Activated naive CD4-positive, alpha-beta T cell treated with Interleukin-2 at 50 U/mL for 16 hours (primary cell): ENCODE measurements at places on chromosomes 4 and X.

DNA sequence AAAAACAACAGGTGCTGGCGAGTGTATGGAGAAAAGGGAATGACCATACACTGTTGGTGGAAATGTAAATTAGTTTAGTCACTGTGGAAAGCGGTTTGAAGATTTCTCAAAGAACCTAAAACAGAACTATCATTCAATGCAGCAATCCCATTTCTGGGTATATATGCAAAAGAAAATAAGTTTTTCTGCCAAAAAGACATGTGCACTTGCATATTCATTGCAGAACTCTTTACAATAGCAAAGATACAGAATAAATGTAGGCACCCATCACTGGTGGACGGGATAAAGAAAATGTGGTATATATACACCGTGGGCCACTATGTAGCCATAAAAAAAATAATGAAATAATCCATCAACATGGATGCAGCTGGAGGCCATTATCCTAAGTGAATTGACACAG lies 105.1 kb upstream of the FSTL5 start:
- DNase-seq = no peak

DNA sequence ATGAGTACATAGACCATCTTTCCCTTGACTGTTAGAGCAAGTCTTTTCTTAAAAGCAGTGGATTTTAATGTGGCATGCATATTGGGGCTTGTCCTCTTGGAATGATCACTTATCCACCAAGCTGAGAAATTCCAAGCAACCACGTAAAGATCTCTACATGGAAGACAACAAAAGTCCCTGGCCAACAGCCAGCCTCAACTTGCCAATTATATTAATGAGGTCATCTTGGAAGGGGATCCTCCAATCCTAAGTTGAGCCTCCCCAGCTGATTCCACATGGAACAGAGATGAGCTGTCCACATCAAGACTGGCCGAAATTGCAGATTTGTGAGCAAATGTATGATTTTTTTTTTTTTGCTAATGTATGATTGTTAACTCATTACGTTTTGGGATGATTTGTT lies 20.6 kb upstream of the FTHL17 start:
- no peak for DNase-seq

- DNase-seq = no peak
Observed at GRCh38 chr4:7238300-7238960, 46.1 kb downstream of the SORCS2 start.

DNA sequence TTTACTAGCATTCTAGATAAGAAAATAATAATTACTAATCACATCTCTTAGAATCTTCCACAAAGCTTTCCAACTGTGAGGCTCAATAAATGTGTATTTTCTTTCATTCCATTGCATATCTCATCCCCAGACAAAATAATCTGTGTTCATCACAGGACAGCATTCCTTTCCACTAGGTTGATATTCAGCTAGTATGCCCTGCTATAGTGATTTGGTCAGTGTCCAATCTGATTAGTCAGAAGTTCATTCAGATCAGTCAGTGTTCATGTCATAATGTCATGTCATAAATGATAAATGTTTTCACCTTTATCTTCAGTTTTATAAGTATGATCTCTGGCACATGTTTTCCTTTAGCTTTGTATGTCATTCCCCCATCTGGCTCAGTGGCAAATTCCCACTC lies 611.4 kb downstream of the KCTD8 start:
- no peak for DNase-seq

DNA sequence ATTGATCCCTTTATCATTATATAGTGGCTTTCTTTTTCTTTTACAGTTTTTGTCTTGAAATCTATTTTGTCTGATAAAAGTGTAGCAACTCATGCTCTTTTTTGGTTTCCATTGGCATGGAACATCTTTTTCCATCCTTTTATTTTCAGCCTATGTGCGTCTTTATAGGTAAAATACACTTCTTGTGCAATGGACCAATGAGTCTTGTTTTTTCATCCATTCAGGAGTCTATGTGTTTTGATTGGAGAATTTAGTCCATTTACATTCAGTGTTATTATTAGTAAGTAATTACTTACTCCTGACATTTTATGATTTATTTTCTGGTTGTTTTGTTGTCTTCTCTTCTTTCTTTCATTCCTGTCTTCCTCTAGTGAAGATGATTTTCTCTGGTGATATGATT lies 66.4 kb upstream of the IL2 start:
- DNase-seq = no peak

DNA sequence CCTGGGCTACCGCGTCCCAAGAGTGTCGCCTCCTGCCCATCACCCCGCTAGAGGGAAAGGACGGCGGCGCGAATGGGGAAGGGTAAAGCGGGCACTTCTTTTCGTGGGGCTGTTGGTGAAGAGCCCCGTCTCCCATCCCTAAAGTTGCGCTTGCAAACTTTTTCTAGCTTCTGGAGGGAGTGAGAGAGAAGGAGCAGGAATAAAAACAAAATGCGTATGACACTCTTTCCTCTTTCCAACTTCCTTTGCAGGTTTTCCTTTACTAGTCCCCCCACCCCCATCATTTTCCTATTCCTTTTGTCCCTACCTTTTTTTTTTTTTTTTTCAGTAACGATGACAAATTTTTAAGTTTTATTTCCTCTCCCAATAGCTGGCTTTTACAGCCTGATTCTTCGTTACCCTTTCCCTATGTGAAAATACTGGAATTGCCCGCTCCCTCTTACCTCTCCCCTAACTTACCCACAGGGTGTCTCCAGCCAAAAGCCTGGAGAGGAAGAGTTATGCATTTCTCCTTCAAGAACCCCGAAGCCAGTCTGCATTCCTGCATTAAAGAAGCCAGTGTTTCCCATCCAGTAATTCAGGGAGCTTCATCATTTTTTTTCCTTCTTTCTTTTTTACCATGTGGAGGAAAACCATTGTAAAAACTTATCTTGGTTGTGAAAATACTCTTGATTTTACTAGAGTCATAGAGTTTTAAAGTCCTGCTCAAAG lies 613 bp upstream of the ARSJ start:
- DNase-seq = no peak

- no peak for DNase-seq
Observed at GRCh38 chr4:141658309-141658708, 21.9 kb downstream of the IL15 start.

GRCh38 chr4:131137196-131137595 lies 2011.9 kb upstream of the PCDH10 start:
- DNase-seq = no peak

- DNase-seq = no peak
Observed at GRCh38 chr4:117957571-117957970, 76.7 kb upstream of the NDST3 start.

DNA sequence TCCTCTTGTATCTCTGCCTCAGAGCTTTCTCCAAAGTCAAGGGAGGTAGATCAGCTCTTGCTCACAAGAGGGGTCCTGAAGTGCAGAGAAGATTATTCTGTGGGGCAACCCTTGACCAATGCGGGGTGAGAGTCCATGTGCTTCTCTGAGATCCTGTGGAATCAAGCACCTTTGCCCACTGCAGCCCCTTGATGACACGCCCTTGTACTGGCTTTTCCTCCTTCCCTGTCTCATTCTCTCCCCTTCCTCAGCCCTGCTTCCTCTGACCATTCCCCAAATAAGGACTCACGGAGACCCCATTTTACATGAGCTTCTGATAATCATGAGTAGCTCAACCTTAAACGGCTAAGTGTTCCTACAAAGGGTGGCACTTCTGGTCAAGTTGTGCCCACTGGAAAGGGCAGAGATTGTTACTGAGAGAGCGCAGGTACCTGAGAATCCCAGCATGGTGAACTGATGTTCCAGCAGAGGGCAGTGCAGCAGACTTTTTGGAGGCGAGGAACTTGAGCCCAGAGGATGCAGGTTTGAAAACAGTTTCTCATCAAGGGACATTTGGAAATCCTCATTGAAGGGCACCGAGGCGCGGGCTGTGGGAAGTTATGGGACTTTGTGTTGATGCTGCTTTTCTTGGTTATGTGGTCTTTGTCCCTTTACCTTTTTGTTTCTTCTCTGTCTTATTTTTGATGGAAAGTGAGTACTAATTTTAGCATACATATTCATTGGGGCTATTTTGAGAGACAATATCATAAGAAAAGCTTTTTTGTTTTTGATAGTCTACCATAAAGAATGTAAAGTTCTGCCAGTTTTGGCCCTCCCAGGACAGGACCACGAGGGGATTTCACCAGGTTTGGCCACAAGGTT lies 201.3 kb downstream of the RBM46 start:
- peak; percentile 14 for DNase-seq

GRCh38 chr4:8291701-8292477 lies 22.3 kb downstream of the HTRA3 start:
- no peak for DNase-seq

- no peak for DNase-seq
Observed at GRCh38 chr4:36187723-36188333, 56.5 kb downstream of the ARAP2 start.

DNA sequence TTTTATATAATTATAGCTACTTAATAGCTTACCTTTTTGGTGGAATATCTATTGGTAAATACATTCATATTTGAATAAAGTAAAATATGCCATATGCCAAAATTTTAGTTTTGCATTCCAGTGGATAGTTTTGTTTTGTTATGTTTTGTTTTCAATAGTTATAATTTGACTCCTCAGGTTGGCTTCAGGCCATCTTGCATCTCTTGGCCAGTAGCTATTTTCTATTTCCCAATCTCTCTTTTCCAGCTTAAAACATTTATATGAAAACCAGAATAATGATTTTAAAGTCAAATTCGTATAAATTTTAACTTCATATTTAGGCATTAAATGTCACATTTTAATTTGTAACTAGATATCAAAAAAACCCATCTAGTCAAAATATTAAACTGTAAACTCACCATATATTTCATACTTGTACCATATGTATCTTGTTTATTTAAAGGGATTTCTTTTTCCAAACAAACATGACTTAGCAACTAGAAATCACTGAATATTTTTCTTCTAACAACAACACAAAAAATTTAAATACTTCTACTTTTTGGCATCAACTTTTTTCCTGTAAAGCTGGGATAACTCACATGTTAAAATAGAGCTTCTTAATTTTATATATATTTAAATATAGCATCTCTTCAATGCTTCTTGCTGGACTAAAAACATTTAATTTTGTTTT lies 1209.6 kb downstream of the PCDH7 start:
- no peak for DNase-seq

DNA sequence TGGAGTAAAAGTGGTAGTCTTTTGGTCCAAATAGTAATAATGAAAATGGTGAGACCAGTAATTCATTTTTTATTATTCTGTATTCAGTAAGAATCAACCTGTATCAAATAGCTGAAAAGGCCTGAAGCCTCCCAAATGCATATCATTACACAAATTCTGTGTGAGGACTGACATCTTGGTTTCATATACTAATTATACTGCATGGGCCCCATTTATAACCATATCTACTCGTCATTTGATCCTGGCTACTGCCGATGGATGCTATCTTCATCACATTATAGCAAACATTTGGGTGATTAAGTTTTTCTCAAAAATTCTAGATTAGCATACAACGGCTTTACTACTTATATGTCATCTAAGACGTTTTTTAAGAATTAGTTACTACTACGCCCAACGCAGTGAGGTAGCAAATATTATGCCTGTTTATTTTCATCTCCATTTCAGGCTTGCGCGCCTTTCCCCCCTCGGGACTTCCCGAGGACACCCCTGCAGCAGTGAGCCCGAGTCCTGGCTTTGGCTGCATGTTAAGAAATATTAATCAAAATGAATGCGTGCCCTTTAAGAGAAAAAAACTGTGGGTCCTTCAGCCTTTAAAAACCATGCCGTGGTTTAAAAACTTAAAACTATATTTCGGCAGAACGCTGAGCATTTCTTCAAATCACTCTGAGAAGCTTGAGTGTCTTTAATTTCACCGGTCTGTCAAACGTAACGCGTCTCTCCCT lies 814 bp upstream of the MMAA start:
- peak; percentile 23 for DNase-seq

- no peak for DNase-seq
Observed at GRCh38 chrX:72536542-72536941, 36.1 kb downstream of the HDAC8 start.

- DNase-seq = no peak
Observed at GRCh38 chr4:7017446-7018048, 25.6 kb upstream of the TADA2B start.

- no peak for DNase-seq
Observed at GRCh38 chr4:17232566-17233253, 279.2 kb downstream of the QDPR start.

GRCh38 chrX:68660746-68661145 lies 13.3 kb downstream of the STARD8 start:
- DNase-seq = no peak

DNA sequence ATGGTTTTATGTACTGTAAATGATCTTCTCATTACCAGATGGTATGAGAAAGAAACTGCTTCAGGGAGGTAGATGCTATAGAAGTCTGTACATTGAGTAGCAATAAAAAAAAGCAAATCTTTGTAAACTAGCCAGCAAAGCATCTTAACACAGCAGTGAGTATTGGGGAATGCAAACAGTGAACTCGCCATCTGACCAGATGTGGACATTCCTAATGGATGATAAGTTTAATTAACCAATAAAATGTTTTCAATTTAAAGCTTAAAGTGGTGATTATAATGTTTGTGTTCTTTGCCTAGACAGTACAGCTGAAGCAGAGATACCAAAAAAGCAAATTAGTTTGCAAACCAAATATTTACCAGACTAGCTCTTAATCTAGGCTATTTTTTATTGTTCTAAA lies 1144.2 kb downstream of the FAT4 start:
- DNase-seq = no peak

- no peak for DNase-seq
Observed at GRCh38 chr4:178665916-178666315, 1223.7 kb upstream of the AGA start.

- DNase-seq = no peak
Observed at GRCh38 chr4:38094419-38094818, 134.2 kb downstream of the PTTG2 start.

- DNase-seq = no peak
Observed at GRCh38 chrX:132592880-132593279, 104.0 kb upstream of the MBNL3 start.

- DNase-seq = no peak
Observed at GRCh38 chr4:52701207-52701606, 42.1 kb upstream of the USP46 start.

- no peak for DNase-seq
Observed at GRCh38 chrX:77935886-77936285, 25.4 kb downstream of the ATP7A start.

GRCh38 chr4:26746802-26747213 lies 113.8 kb upstream of the STIM2 start:
- DNase-seq = peak; percentile 49

DNA sequence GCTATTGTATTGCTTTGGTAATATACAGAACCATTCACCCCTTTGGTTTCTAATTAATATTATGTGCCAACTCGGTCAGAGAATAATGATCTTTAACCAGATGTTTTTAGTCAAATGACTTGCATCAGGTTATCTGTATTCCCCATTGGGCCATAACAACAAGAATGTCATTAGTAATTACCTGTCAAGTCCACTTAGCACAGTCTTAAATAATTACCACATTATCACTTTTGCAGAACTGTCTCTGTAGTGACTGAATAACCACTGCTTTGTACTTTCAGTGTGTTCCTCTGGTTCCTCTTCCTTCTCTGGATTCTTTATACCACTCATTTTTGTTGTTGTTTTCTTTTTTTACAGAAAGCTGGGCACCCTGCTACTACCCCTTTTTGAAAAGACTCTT lies 257.7 kb upstream of the SPOCK3 start:
- no peak for DNase-seq
